Hematopoietic multipotent progenitor cell treated with erythropoietin and hydrocortisone succinate and interleukin-3 and kit ligand, for 6 days (in vitro differentiated cells): ENCODE measurements at places on chromosomes 11 and 22.

GRCh38 chr11:102773386-102773785 is 7.0 kb downstream of the MMP10 start:
- DNase-seq, result no peak

DNA sequence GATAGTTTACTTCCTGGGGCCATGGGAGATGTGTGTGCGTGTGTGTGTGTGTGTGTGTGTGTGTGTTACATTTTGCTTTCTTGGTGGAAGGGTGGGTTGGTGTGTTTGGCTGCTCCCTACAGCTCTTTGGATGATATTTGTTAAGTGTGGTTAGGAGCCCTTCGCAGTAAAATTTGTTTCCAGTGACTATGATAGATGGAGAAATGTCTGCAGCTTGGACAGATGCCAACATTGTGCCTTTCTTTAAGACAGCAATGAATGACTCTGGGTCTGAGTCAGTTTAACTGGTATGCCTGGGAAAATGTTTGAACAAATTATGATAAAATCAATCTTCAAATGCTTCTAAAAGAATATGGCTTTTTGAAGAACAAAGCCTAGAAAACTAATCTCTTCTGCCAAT is 102.7 kb upstream of the TRPC6 start:
- no peak for DNase-seq

DNA sequence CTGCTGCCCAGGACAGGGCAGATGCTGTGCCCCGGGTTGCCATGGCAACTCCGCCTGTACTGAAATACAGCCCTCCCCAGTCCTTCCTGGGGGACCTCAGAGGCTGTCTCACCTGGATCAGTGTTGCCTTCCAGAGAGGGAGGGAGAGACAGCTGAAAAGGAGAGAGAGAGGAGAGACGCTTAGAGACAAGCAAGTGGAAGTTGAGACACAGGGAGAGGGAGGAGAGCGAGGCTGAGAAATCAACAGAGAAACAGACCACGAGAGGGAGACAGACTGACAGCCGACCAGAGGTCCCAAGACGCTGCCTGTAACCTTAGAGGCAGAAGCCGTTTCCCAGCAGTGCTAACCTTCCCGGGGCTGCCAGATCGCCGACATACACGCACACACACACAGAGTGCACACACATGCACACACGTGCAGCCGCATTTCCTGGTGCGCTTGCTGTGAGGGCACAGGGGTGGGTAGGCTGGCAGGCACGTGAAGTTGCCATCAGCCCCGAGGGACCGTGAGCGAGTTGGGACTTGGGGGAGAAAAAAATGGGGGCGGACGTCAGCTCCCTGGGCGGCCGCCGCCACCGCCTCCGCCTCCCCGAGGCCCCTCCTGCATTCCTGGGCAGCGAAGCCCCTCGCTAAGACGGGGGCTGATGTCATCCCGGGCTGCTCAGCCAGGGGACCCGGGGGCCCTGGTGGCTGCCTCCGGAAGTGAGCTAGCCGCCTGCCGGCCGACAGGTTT is 88.6 kb upstream of the CRYBB3 start:
- DNase-seq, result peak; percentile 92

GRCh38 chr11:65317025-65317786 is 2.5 kb downstream of the CDC42EP2 start:
- no peak for DNase-seq

- no peak for DNase-seq
These were observed 237.8 kb downstream of the TTC28 start for GRCh38 chr22:28441720-28442263.

- no peak for DNase-seq
These were observed 46.5 kb downstream of the ADM start for GRCh38 chr11:10351435-10351764.

DNA sequence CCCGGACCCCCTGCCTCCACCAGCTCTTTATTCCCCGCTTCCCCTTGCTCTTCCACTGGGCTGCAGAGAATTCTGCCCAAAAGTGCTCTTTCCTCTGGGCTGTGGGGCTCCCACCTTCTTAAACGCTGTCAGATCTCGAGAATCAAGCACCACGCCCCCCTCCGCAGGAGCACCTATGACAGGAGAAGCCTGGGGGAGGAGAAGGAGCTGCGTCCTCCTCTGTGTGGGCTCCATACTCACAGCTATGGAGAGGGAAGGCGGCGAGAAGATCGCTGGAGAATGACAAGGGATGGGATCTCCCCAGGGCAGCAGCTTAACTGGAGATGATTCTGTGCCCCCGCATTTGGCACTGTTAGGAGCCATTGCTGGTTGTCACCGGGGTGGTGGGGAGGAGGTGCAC is 19.7 kb downstream of the SHISAL1 start:
- DNase-seq, result no peak

DNA sequence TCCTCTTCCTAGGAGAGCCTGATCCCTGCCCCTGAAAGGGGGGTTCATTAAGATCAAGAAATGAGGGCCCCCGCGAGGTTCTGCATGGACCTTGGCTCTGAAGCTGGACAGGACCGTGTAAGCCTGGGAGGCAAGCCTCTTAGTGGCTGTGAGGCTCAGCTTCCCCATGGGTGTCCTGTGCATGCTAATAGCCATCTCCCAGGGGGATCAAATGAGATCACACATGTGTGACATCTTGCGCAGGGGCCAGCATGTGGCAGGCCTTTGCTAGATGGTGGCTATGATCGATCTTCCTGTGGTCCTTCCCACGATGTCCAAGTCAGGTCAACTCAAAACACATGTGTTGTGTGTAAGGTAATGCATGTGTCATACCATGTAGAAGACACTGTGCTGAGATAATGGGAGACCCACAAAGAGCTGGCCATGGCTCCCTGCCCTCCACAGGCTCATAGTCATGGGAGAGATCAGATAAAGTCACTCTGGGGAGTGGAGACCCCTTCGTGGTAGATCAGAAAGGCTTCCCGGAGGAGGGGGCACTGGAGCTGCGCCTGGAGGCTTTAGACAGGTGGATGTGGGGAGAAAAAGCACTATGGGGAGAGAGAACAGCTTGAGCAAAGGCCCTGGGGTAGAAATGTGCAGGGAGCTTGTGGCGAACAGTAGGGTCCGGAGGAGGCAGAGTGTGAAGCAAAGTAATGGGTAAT is 3.7 kb downstream of the RAC2 start:
- DNase-seq, result no peak

- DNase-seq, result no peak
These were observed 101.7 kb downstream of the MORC2 start for GRCh38 chr22:30866811-30867271.

DNA sequence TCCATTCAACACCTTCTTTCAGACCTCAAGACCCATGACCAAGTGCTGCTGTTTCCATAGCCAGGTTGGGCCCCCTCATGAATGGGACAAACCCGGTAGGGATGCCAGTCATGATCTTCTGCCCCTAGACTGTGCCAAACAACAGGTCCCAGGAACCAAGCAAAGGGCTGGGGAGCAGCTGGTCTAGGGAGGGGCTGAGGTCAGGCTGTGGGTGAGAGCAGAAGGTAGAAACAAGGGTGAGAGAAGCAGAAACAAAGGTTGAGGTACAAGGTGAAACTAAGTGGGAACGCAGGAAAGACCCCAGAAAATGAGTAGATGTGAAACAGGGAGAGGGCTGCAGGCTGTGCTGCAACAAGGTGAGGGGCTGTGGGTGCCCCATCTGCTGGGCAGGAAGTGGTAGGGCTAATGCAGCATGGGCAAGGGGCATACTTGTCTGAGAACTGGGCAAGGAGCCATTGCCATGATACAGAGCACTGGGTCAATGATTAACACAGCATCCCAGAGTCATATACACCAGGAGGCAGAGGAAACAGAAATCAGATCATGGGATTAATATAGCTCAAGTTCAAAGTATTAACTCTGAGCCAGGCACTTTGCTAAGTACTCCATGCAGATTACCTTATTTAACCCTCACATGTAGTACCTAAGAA is 45.9 kb downstream of the SLC1A2 start:
- DNase-seq, result no peak

- no peak for DNase-seq
These were observed 349.5 kb downstream of the DLG2 start for GRCh38 chr11:85277693-85278092.

- peak; percentile 74 for DNase-seq
These were observed at the start of gene ZFTA for GRCh38 chr11:63768237-63769041. Gene ZFTA (minus strand): TSS chr11:63768775. CDS start chr11:63768622, 153 bp downstream.

DNA sequence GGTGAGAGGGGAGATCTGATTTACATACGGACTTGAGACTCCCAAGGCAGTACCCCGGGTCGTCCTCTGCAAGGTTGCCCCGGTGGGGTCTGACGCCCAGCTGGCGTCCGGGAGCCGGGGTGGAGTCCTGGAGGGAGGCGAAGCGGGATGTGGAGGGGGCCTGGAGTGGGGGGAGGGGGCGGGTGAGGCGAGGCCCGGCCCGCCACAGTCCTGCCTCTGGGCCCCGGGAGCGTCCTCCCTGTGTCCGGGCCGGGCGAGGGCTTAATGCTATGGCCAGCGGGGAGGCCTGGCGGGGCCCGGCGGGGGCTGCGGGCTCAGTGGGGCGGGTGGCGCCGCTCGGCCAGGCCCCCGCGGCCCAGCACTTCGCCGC is 2.4 kb upstream of the MYBPC3 start:
- DNase-seq, result no peak

DNA sequence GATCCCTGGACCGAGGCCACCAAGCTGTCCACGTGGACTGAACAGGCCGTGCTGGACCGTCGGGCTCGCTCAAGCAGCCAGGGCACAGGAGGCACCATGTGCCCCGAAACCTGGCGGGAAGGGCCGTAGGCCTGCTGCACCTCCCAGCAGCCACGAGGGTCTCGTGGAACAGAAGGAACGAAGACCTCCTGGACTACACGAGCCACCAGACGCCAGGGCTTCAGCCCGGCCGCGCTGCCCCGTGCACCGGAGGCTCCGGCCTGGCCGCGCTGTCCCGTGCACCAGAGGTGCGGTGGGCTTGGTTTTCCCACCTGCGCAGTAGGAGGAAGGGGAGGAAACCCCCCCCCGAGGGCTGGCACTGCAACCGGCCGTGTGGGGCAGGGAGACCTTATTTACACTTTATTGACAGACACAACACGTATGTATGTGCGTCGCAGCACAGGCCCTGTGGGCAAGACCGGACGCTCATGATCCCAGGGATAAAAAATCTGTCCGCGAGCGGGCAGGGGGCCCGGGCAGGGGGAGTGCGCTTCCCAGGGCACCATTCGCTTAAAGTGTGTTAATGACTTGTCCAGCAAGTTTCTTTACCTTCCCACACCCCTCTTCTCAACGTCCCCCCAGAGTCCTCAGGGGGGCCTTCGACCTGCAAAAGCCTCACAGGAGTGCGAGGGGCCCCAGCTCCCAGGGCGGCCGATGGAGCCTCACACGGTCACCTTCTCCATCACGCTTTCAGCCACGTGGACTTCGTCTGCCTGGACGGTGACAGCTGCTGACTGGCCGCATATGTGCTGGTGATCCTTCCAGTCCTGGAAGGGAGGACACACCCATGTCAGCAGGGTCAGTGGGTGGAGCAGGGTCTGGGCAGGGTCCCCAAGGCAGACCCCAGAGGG is 7.0 kb downstream of the DRD4 start:
- no peak for DNase-seq

DNA sequence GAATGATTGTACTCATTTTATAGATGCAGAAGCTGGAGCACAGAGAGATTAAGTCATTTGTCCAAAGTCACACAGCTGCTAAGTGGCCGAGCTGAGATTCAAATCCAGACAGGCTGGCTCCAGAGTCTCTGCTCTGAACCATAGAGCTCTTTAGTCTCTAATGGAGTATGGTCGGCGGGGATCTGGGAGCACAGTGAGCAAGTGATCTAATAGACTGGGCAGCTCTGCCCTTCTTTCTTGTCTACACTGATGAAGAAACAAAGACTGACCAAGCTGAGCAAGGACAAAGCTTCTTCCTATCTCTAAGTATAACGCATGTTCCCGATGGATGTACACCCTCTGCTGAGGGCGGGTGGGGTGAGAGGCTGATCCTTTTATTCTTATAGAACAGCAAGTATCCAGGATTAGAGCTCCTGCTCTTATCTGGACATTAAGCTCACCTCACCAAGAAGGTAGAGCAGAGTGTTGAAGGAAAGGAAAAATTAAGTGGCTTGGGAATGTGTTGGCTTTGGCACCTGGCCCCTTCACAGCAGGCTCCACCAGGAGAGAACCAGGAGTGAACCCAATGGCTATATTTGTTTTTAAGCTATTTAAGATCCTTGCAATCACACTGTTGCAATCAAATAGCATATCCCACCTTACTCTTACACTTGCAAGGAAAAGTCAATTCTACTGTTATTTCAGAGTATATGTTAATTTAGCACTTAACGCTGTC is 68.7 kb downstream of the ETS1 start:
- DNase-seq, result no peak

DNA sequence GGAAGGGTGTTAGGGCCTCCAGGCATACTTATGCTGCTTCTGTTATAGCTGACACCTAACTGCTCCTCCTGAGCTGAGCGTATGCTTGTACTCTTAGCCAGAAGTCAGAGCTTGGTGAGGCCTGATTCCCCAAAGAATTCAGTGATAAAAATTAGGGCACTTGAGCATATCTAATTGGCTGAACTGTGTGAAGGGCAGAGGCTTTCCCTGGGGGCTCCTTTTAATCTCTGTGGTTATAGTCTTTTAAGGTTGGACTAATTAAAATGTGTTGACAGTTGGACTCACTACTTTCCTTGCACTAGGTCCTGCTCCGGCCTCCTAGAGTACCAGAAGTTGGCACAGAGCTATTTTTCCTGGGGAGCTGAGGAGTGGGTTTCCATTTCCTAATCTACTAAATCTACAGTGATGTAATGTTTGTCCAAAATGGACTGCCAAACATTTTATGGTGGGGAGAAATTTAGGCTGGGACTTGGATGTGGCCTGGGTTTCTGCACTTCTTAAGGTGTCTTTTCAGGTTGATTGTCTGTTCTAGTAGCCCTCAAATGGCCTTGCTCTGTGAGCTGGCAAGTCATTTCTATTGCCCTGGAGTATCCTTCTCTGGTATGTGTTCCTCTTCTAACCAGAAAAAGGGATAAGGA is 18.4 kb downstream of the STIM1 start:
- peak; percentile 46 for DNase-seq

DNA sequence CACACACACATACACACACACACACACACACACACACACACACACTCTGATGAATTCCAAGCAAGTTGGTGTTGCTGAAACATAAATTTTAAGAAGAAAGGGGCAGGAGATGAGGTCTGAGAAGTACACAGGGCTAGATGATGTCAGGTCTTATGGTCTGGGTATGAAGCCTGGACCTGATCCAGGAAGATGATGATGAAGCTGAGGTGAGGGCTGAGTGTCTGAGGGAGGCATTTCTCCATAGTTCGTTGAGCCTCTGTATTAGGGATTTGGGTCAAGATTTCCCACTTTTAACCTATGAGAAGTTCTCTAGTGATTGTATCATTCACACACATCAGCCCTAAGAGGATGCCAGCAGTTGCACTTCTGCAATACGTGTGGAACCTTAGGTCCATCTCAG is 32.6 kb downstream of the KREMEN1 start:
- DNase-seq, result no peak

DNA sequence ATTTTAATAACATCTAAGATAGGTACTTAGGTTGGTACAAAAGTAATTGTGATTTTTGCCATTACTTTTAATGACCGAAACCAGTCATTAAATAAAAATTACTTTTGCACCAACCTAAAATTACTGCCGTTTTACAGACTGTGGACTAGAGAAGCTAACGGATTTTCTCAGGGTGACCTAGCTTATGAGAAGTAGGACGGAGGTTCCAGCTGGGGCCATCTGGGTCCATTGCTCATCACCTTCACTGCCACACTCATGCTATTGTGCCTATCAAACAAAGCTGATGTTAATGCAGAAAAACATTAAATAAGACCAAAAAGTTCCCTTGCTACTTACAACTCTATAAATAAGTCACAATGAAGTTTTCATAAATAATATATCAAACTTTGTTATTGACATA is 38.9 kb downstream of the GRIA4 start:
- no peak for DNase-seq
